Fibroblast of the aortic adventitia (primary cell): ENCODE measurements at places on chromosomes 5 and 9.

GRCh38 chr5:43020399-43020746, 19.7 kb downstream of the ANXA2R start:
- DNase-seq = no peak

DNA sequence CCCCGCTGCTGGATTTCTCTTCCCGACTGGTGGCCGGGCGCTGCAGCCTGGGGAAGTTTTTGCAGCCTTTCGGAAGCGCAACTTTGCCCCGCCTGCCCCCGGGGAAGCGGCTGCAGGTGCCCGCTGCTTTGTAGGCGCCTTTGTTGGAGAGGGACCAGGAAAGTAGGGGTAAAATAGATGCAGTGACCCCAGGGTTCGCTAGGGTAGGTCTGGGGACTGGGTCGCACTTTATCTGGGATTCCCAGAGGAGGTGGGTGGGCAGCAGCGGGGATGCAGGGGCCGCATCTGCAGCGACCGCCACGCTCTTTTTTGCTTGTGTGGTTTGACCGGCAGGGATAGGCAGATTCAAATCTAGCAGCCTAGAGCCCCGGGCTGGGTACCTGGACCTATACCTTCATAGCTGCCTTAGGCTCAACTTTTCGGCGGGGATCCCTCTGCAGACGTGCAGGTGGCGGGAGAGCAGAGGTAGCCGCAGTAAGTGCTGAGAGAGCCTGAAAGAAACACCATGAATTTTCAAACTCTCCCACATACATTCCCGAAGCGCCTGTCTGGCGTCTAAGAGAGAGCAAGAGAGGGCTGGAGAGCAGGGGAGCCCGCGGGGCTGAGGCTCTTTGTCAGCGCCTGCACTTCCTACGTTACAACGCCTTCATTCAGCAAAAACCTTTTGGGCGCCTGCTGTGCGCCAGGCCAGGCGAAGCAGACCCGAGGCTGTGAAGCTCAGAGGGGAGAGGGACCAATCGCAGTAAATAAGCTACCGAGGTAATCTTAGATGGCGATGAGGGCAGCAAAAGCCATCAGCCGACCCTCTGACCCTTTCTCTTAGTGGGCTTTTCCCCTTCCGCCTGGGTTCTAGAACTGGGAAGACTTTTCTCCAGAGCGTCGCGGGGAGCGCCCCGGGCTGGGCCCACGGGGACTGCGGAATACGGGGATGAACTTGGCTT, 642 bp downstream of the SV2C start:
- DNase-seq = no peak

GRCh38 chr9:69877852-69878514, 57.4 kb downstream of the CFAP95 start:
- DNase-seq = peak; percentile 78

DNA sequence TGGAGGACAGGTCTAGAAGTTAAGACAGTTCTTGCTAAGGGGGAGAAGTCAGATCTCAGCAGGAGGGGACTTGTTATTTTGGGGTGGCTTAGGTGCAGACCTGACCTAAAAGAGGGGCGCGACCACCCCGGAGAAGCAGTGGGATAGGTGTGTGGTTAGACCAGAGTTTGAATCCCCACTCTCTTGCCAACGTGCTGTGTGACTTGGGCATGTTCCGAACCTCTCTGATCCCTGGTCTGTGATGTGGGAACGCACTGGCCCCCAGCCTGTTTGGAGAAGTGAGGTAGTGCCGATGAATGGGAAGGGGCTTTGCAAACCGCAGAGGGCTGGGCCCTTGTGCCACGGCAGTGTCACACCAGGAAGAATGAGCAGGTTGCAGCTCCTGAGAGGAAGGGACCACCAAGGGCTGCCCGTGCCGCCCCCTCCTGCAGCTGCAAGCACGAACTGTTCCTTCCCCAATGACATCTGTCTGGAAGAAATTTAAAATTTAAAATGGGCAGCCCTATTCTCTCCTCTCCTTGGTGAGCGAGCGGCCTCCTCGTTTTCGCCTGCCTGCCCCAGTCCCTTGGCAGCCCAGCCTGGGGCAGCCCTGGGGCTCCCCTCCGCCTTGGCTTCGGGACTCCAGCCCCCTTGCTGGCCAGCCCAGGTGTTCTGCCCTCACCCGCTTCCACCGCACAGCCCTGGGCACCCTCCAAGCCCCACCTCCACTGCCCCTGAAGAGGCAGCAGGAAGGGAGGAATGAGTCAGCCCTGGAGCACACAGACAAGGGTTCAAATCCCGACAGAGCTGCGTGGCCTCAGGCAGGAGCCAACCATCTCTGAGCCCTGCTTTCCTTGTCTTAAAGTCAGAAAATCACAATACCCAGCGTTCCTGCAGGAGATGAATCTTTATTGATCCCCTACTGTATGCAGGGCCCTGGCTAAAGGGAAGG, 1.6 kb downstream of the FIBCD1 start:
- no peak for DNase-seq

DNA sequence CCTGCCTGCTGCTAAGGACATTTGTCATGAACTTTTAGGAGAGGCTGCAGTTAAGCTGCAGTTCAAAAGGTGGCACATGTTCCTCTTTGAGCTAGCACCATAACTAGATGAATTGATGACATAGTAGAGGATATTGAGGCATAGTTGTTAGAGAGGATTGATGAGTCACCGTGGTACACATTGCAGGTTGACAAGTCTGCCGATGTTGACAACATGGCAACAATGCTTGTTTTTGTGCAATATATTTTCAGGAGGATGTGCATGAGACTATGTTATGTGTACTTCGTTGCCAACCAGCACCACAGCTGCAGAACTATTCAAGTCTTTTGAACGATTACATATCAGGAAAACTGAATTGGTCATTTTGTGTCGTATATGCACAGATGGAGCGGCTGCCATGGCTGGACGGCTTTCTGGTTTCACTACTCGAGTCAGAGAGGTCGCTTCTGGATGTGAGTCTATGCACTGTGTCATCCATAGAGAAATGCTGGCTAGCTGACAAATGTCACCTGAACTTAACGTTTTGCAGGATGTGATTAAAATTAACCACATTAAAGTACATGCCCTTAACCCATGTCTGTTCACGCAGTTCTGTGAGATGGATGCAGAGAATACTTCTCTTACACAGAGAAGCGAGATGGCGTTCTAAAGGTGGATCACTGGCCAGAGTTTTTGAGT, 24.2 kb downstream of the ANP32B start:
- DNase-seq = no peak

DNA sequence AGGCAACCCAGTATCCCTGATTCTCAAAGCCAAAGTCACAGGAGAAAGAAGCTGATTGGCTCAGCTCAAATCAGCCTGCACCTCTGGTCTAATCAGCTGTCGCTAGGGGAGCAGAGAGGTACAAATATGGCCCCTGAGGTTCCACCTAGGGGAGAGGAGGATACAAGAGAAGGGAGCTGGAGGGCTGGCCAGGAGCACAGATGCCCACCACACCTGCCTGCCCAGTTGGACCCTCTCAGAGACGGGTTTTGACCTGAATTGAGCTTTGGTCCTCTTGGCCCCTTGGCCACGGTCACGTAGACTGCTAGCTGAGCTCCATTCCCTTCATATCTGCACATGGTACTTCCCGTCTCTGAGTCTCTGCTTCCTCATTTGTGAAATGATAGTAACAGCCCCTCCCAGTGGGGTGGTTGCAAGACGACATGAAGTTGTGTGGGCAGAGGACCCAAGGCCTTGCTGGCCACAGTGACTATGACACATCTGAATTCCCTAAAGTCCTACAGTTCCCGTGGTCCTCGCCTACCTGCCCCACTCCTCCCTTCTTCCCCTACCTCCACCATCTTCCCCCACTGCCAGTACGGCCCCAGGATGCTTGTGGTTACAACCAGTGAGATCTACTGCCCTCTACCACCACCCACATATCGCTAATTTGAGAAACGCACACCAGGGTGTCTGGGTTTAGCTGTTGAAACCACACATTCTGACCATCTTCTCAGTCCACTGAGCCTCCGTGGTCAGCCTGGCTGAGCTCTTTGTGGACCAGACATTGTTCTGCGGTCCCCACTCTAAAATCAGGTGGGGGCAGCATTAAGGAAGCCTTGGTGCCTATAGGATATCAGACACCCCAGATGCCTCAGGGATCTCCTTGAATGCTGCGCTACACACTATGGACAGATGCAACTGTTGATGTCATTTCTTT, 60.3 kb upstream of the NEK6 start:
- no peak for DNase-seq

DNA sequence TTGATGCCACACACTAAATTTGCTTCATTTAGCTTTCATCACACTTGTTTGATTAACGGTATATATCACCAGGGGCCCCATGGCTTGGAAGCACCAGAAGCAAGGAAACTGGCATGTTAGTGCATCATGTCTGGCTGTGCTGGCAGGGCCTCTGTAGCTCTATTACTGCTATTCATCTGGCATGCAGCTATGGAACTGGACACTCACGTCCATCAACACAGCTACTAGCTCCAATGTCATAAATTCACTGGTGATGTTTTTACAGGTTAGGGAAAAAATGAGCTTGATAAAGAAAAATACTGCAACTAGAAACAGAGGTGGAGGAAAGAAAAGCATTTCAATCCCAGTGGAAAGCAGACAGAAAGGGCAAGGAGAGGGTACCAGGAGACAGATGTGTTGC, 343.2 kb downstream of the DEPDC1B start:
- no peak for DNase-seq

DNA sequence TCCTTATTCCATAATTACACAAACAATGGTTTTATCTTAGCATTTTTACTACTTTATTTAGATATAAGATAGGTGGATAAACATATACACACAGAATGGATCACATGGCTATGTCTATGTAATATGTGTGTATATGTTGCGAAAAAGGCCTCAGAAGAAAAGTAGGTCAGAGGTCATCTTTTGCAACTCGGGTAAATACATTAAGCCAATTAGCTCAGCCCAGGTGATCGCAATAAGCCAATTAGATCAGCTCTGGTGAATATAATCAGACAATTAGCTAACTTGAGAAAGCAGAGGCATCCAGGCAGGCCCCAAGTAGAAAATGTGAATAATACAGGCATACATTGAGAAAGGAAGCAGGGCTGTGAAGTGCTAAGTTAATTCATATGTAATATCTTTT, 24.3 kb downstream of the SLCO4C1 start:
- DNase-seq = no peak

- no peak for DNase-seq
Observed at GRCh38 chr5:14579731-14580397, 1.7 kb upstream of the OTULINL start.

DNA sequence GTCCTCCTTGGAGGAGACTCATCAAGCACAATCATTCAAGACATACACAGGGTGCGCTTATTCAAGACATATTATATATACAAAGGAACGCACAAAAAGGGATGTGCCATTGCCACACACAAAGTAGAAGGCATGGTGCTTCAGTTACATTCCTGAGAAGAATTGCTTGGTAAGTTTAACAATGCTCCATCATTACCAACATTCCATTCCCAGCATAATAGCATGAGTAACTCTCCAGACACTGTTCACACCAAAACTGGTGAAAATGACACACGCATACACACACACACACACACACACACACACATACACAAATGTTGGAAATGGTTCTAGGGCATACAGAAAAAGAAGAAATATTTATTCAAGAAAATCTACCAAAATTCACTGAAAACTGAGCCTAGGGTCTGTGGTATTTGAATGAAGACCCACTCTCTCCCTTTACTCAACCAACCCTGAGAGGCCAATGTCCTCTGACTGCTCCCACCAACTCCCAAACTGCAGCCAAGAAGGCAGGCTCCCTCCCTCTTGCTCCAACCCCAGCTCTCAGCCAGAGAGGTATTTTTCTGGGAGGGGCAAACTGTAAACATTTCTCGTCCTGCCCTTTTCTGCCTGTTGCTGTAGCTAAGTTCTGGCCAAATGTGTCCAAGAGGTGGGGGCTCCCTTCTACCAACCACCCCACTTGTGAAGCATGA, 19.9 kb downstream of the UGT3A1 start:
- peak; percentile 1 for DNase-seq

GRCh38 chr9:88651682-88652633, 117.0 kb downstream of the NXNL2 start:
- DNase-seq = peak; percentile 99

DNA sequence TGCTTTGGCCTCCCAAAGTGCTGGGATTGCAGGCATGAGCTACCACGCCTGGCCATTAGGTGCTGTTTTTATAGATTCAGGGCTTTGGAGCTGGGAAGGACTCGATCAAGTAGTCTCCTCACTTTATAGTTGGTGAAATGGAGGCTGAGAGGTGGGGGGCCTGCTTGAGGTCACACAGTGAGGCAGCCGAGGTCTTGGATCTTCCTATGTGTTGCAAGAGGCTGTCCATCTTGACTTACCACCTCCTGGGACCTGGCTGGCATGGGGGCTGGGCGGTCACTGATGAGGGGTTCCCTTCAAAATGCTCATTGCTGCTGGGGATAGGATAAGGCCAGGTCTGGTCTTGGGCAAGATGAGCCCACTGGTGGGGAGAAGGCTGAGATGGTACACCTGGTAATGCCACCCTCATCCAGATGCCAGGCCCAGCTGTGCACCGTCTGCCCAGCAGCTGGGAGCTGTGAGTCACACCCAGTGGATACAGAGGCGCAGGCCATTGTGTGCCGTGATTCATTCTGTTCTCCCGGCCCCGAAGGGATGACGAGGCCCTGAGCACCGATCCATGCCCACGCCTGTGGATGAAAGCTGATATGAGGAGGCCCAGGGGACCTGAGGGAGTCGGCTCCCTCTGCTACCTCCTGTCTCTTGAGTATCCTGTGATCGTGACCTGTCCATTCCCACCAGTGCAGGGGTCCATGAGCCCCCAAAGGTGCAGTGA, 10.5 kb upstream of the NDST1 start:
- peak; percentile 89 for DNase-seq

DNA sequence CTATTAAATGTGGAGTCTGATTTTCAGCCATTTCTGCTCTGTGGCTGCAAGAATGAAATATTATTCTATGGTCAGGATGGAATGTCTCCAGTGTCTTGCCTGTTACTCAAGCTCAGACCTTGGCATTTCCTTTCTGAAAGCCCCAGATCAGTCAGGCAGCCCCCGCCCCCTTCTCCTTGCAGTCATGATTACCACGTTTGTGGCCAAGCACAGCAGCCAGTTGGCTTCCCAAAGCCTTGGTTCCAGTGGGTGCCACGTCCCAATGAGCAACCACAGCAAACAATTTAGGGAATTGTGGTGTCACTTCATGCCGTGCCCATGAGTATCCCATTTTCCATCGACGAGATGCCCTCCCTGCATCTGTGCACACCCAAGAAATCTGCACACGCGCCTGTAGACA, 9.7 kb upstream of the OBP2A start:
- peak; percentile 9 for DNase-seq

- no peak for DNase-seq
Observed at GRCh38 chr9:114925672-114926071, 4.7 kb downstream of the TNFSF8 start.

GRCh38 chr9:99023831-99024230, 80.1 kb downstream of the COL15A1 start:
- peak; percentile 46 for DNase-seq
